ENCODE measurements at places on chromosomes 3 and 15. TPM values are rescaled to one million over a fixed set of nuclear protein-coding genes. Genes with fewer than 3 reads are reported as not detected.

Gene WDR93
- total RNA-seq = 0.91 TPM

DNA sequence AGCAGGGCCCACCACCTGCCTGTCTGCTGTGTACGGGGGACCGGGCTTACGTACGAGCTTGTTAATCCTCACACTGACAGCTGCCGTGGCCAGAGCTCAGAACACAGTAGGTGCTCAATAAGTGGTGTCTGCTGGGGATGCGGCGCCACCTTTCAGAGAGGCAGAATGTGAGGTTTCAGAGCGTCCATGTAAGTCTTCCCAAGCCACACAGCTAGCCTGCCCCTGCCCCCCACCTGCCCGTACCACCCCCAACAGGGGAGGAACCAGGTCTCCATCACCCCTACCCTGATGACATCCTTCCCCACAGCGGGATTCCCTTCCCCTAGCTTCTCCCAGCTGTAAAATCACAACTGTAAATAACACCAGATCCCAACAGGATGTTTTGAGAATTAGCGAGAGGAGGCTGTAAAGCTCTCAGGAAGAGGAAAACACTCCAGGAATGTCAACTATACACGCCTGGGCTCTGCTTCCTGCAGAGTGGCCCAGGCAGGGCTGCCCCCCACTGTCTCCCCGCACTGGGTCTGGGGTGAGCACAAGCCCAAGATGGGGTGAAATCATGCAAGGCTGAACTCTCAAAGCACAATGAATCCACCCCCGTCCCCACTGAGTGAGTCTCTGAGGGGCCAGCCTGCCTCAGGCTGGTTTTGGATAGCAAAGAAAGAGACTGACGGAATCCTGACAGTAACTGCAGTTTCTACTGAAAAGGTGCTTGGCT is 250.1 kb upstream of the LYSMD4 start:
- DNase-seq = no peak

GRCh38 chr3:156543043-156543555 is 11.8 kb downstream of the SSR3 start:
- DNase-seq = no peak

DNA sequence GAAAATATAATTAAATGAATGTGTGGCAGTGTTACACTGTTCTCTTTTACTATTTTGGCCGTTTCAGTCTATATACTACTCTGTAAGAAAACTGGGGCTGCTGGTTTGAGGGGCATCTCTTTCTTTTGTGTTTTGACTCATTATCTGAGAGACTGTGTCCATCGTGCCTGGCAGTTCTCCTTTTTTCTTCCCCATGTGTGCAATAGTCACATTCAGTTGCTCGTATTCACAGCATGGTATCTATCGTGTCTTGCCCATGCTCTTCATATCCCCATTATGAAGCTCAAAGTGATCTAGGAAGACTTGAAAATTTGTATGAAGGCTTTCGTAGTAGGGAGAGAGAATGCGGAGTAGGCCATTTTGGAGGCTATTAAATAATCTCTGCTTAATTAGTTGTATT is 29.8 kb upstream of the FAH start:
- DNase-seq = no peak

Gene CLDN11
- 39.6 TPM for total RNA-seq

DNA sequence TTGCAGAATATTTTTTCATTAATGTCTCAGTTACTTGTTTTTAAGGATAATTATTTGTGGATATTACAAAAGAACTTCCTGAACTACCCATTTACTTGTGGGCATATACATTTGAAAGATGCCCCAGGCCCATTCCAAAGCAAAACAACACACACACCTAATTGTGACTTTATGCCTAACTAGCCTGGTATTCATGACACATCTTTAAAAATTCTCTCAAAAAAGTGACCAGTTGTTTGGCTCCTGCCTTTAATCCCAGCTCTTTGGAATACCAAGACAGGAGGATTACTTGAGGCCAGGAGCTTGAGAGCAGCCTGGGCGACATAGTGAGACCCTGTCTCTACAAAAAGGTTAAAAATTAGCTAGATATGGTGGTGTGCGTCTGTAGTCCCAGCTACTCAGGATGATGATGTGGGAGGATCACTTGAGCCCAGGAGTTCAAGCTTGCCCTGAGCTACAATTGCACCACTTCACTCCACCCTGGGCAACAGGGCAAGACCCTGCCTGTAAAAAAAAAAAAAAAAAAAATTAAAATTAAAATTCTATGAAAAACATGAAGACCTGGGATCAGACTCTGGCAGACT is 51.7 kb upstream of the SLC4A7 start:
- DNase-seq = no peak

Gene DAZL
- 0.09 TPM for total RNA-seq

- no peak for DNase-seq
These were observed 549.9 kb downstream of the GRM7 start for GRCh38 chr3:7410782-7411181.

DNA sequence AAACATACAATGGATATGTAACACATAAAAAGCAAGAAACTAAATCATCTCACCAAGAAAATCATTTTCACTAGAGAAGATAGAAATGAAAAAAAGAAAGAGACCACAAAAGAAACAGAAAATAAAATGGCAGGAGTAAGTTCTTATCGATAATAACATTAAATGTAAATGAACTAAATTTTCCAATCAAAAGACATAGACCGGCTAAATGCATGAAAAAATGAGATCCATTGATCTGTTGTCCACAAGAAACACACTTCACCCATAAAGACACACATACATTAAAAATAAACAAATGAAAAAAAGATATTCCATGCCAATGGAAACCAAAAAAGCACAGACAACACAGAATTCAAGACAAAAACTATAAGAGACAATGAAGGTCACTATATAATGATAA is 1771.9 kb downstream of the SI start:
- no peak for DNase-seq

- DNase-seq = no peak
These were observed 48.2 kb upstream of the TM4SF4 start for GRCh38 chr3:149426325-149426724.

DNA sequence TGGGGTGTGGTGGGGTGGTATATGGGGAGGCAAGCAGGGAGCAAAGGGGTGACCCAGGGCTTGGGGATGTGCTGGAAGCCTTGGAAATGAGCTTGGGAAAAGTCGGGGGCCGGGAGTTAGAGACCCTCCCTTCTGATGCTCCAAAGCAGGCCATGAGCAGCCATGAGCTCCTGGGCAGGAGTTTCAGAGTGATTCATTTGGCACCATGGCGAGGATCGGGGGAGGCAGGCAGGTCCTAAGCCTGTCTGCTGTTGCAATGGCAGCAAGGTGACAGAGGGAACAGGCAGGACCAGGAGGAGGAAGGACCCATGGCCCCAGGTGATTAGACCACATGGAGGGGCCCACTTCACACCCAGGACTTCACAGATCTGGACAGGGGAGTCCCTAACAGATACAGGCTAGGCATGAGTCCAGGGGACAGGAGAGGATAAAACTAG is 21.3 kb downstream of the RGMA start:
- no peak for DNase-seq

Gene TLR9
- total RNA-seq = 0.09 TPM

- no peak for DNase-seq
These were observed 415.7 kb downstream of the PLCL2 start for GRCh38 chr3:17300441-17300840.
